ENCODE measurements at places on chromosomes 5 and 9. TPM values are rescaled to one million over a fixed set of nuclear protein-coding genes. Genes with fewer than 3 reads are reported as not detected.

- DNase-seq = no peak
Measured at GRCh38 chr5:1324301-1324700, 20.6 kb downstream of the CLPTM1L start.

GRCh38 chr9:92151691-92152393 is 36.6 kb upstream of the SPTLC1 start:
- peak; percentile 39 for DNase-seq

DNA sequence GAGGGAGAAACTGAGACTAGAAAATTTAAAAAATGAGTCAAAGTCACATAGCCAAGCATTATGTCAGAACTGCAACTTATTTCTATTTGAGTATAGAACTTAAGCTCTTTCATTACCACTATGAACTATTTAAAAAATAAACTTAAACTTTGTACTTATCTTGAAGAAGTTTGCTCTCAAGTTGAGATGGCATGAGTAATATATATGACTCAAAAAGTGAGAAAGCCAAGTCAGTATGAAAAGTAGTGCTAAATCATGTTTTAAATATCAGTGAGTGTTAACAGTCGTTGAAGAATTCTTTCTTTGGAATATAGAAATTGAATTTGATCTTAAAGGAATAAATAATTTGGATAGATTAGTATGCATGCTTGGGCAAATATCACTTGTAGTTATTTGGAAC is 36.3 kb upstream of the CDH10 start:
- no peak for DNase-seq

- DNase-seq = no peak
Measured at GRCh38 chr5:32172923-32173266, 1.2 kb downstream of the GOLPH3 start.

DNA sequence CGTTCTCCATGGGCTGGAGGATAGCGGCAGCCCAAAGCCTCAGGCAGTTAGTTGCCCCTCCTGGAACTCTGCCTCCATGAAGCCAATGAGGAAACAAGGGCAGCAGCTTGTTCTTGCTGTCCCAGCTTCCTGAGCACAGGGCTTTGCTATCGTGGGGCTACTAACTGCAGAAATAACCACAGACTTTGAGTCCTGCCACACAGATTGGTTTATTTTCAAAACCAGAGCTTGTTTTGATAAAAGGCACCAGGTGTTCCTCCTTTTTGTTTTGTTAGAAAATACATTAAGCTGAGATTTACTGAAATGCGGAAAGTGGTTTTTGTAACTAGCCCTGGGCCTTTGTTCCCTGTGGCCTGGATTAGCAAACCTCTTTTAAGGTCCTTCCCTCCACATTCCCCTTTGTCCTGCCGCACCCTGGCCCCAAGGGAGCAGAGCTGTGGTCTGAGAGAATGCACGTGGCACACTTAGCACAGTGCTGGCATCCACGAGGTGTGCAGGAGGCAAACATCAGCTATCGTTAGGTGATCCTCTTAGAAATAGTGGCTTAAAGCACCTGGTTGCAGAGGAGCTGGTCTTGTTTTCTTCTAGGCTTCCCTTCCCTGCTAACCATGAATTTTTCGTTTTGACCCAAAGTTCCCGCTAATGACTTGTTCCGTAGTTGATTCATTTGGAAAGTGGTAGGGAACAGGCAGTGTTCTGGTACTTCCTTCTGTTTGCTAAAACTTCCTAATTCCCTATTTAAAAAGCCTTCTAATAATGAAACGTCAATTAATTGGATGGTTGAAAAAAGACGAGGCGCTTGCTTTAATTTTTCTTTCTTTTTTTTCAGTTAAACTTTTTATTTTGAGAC is 21.5 kb downstream of the MVB12B start:
- no peak for DNase-seq

DNA sequence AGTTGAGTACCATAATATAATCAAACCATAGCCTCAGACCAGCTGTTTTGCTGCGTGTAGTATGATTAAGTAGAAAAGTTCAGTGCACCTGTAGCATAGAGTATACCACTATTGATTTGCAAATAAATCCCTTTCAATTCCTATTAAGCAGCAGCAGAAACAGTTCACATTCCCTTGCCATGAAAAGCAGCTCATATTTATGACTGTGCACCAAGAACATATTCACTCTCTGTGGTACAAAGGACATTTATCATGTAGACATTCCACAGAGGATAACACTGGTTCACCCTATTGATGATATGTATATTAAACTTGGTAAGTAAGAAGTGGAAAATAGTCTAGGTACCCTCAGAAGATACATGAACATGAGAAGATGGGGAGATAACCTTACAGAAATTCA is 1689.1 kb upstream of the CDH6 start:
- no peak for DNase-seq

The ANKRA2 gene
- 12.8 TPM for total RNA-seq

The CDH6 gene
- 2.8 TPM for total RNA-seq

Measured in left ventricle myocardium inferior (tissue), 1 donor.